ENCODE measurements at places on chromosomes 1 and 21. TPM values are rescaled to one million over a fixed set of nuclear protein-coding genes. Genes with fewer than 3 reads are reported as not detected.

DNA sequence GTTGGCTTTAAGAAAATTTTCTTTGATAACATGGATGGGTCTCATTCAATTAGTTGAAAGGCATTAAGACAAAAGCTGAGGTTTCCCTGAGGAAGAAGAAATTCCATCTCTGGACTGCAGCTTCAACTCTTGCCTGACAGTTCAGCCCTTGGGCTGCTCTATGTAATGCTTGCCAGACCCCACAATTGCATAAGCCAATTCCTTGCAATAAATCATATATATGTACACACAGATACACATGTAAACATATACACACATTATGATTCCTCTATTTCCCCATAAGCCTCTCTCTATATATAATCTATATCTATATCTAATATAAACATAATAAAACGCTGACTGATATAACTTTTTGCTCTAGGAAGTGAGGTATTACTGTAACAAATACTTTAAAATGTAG is 301.5 kb upstream of the PRMT6 start:
- no peaks in the 10 kb centered on the region for H3K36me3 ChIP-seq
- DNase-seq = no peak
- H3K4me3 ChIP-seq = no peak overlapping the region
- H3K27ac ChIP-seq = no peak overlapping the region
- no peaks in the 10 kb centered on the region for H3K4me1 ChIP-seq
- H3K27me3 ChIP-seq = no peaks in the 10 kb centered on the region

GRCh38 chr1:211752317-211752716 is 76.9 kb upstream of the NEK2 start:
- H3K4me1 ChIP-seq = no peaks in the 10 kb centered on the region
- H3K27ac ChIP-seq = no peak overlapping the region
- no peaks in the 10 kb centered on the region for H3K27me3 ChIP-seq
- peaks cover 8% of the 10 kb centered on the region for H3K36me3 ChIP-seq
- no peak for DNase-seq
- H3K4me3 ChIP-seq = no peak overlapping the region

GRCh38 chr1:25831569-25832196 is 11.9 kb downstream of the MTFR1L start:
- H3K4me1 ChIP-seq = no peaks in the 10 kb centered on the region
- peaks cover 27% of the 10 kb centered on the region for H3K36me3 ChIP-seq
- no peak for DNase-seq
- H3K27me3 ChIP-seq = no peaks in the 10 kb centered on the region
- H3K27ac ChIP-seq = no peak overlapping the region
- no peak overlapping the region for H3K4me3 ChIP-seq

GRCh38 chr1:180026556-180026955 is 71.9 kb downstream of the CEP350 start:
- H3K27ac ChIP-seq = no peak overlapping the region
- H3K27me3 ChIP-seq = no peaks in the 10 kb centered on the region
- no peaks in the 10 kb centered on the region for H3K4me1 ChIP-seq
- DNase-seq = no peak
- H3K36me3 ChIP-seq = no peaks in the 10 kb centered on the region

KRTAP19-1 gene
- polyA plus RNA-seq = not detected

Data from aorta (tissue), 5 donors.